Body of pancreas (tissue), 4 donors: ENCODE measurements at places on chromosomes 11 and 22. TPM values are rescaled to one million over a fixed set of nuclear protein-coding genes. Genes with fewer than 3 reads are reported as not detected.
A peak's percentile ranks its signal among the peaks of the same experiment; 100 is the strongest.

SPI1 gene
- total RNA-seq: 7.5 TPM

APOL5 gene
- total RNA-seq: not detected

OR2AT4 gene
- not detected for total RNA-seq

FIBIN gene
- total RNA-seq: 10.5 TPM

CARD16 gene
- total RNA-seq: 6.0 TPM

SERPIND1 gene
- not detected for total RNA-seq

TSG101 gene
- total RNA-seq: 50.8 TPM

GRCh38 chr11:11471201-11471600 is 118.2 kb upstream of the CSNK2A3 start:
- no peaks in the 10 kb centered on the region for H3K36me3 ChIP-seq
- no peaks in the 10 kb centered on the region for H3K4me1 ChIP-seq
- no peak overlapping the region for H3K4me3 ChIP-seq
- no peaks in the 10 kb centered on the region for H3K27me3 ChIP-seq
- DNase-seq: no peak

DNA sequence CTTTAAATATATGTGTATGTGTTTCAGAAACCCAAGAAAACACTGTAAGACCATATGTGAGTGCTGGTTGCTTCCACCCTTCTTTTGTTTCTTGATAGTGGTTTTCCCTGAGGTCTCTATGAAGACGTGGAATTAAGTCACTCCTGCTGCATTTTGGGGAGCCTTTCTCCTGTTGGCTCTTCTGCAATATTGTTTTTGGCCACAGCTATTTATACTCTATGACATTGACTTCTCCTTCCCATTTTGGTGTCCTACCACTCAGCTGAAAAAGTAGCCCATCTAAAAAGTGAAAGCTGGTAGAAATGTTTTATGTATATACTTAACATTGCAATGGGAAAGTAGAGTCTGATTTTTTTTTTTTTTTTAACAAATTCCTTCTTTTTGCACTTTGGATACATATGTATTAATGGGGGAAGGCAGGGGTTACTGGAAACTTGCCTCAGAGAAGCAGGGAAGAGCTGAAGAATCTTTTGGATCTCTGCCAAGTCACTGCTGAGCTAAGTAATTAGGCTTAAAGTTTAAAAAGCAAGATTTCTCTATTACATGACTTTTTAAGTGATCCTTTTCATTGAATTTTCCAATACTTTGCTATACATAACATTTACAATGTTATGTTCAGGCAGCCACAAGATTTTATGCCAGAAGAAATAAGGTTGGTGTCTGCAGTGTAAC is 1.8 kb downstream of the TTC17 start:
- H3K4me3 ChIP-seq: no peak overlapping the region
- no peaks in the 10 kb centered on the region for H3K36me3 ChIP-seq
- no peaks in the 10 kb centered on the region for H3K27me3 ChIP-seq
- no peak for DNase-seq

DNA sequence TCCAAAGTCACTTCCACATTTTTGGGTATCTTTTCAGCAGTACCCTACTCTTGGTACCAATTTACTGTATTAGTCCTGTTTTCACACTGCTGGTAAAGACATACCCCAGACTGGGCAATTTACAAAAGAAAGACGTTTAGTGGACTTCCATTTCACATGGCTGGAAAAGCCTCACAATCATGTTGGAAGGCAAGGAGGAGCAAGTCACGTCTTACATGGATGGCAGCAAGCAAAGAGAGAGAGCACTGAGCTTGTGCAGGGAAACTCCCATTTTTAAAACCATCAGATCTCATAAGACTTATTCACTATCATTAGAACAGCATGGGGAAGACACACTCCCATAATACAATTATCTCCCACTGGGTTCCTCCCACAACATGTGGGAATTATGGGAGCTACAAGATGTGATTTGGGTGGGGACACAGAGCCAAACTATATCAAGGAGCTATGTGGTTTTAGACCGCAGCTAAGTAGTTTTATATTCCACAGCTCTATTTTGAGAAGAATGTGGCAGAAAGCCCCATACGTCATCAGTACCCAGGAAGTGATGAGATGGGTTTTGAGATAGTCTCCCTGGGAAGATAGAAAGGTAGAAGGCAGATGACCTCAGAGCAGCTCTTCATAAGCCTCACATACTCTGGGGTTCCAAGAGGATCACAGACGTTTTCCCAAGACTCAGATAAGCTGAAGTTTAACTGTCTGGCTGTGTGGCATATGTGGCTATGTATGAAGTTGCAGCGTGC is 96.3 kb downstream of the APIP start:
- H3K27me3 ChIP-seq: no peaks in the 10 kb centered on the region
- no peak overlapping the region for H3K4me3 ChIP-seq

DNA sequence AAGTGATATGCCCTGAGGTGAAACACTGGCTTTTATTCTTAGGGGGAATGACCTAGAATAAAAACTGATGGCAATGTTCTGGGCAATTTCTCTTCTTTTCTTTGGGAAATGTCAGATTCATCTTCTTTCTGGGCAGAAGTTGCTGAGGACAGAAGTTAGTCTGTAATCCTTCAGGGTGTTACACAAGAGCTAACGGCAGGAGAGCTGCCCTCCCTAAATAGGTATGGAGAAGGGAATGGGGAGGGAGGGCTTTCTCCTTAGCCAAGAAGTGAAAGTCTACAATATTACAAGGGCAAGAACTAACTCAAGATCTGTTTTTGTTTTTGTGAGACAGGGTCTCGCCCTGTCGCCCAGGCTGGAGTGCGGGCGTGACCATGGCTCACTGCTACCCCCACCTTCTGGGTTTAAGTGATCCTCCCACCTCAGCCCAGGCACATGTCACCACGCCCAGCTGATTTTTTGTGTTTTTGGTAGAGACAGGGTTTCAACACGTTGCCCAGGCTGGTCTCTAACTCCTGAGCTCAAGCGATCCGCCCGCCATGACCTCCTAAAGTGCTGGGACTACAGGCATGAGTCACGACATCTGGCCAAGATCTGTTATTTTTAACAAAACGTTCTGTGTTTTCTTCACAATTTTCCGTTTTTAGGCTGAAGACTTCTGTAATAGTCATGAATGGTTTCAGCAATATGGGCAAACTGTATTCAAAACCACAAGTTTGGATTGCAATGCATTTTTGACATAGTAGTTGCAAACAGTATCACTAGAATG is 7.2 kb downstream of the PIWIL4 start:
- H3K27me3 ChIP-seq: no peaks in the 10 kb centered on the region
- H3K36me3 ChIP-seq: no peaks in the 10 kb centered on the region
- no peak for DNase-seq

GRCh38 chr11:17718510-17718962 is 835 bp upstream of the MYOD1 start:
- H3K27ac ChIP-seq: no peak overlapping the region
- peaks cover 25% of the 10 kb centered on the region for H3K27me3 ChIP-seq
- H3K4me3 ChIP-seq: no peak overlapping the region

- H3K36me3 ChIP-seq: no peaks in the 10 kb centered on the region
- no peaks in the 10 kb centered on the region for H3K27me3 ChIP-seq
- no peak overlapping the region for H3K4me3 ChIP-seq
- H3K27ac ChIP-seq: no peak overlapping the region
- H3K4me1 ChIP-seq: no peaks in the 10 kb centered on the region
Observed at GRCh38 chr11:115170133-115170815, 333.9 kb downstream of the CADM1 start.

DNA sequence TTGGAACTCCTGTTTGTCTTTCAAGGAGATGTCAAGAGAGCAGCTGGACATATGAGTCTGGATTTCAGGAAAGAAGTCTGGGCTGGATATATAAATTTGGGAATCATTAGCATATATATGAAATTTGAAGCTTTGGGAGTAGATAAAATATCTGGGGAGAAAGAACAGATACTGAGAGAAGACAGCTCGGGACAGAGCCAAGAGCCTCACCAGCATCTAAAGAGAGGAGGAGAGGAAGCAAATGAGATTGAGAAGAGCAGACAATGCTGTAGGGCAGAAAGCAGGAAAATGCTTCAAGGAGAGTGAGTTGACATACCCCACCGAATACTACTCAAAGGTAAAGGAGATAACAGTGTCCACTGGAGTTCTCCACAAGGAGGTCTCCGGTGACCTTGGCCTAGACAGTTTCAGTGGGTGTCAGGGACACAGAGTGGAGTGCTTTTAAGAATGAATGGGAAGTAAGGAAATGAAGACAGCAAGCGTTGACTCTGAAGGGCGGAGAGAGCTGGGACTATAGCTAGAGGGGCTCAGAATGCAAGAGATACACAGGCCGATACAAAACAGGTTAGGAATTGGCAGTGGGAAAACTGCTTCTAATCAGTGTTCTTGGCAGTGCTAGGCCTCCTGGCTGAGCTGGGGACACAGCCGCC is 862 bp downstream of the APBB1 start:
- H3K36me3 ChIP-seq: no peaks in the 10 kb centered on the region
- no peaks in the 10 kb centered on the region for H3K27me3 ChIP-seq
- H3K4me1 ChIP-seq: peaks cover 15% of the 10 kb centered on the region
- no peak overlapping the region for H3K27ac ChIP-seq
- DNase-seq: peak; percentile 39

- H3K4me1 ChIP-seq: peaks cover 37% of the 10 kb centered on the region
- H3K27ac ChIP-seq: peak overlapping the region; percentile 73
- H3K4me3 ChIP-seq: no peak overlapping the region
- peak; percentile 67 for DNase-seq
Observed at GRCh38 chr11:8709002-8709672, 26.5 kb downstream of the RPL27A start.

- no peaks in the 10 kb centered on the region for H3K36me3 ChIP-seq
- DNase-seq: no peak
- H3K27ac ChIP-seq: no peak overlapping the region
- no peak overlapping the region for H3K4me3 ChIP-seq
Observed at GRCh38 chr11:114208377-114208776, 87.8 kb upstream of the NNMT start.

- DNase-seq: peak; percentile 21
- H3K36me3 ChIP-seq: no peaks in the 10 kb centered on the region
- H3K4me1 ChIP-seq: peaks cover 34% of the 10 kb centered on the region
- peak within 1 kb of the TSS; percentile 45 for H3K27ac ChIP-seq
- H3K27me3 ChIP-seq: no peaks in the 10 kb centered on the region
Observed at GRCh38 chr22:27801616-27802345, at the start of gene MN1. MN1 (minus strand) TSS chr22:27801756; CDS start chr22:27800543, 1,213 bp downstream.

- H3K36me3 ChIP-seq: no peaks in the 10 kb centered on the region
- DNase-seq: peak; percentile 59
- H3K4me1 ChIP-seq: peaks cover 25% of the 10 kb centered on the region
- H3K4me3 ChIP-seq: no peak overlapping the region
- no peaks in the 10 kb centered on the region for H3K27me3 ChIP-seq
Observed at GRCh38 chr11:75786101-75786736, 17.6 kb downstream of the DGAT2 start.

DNA sequence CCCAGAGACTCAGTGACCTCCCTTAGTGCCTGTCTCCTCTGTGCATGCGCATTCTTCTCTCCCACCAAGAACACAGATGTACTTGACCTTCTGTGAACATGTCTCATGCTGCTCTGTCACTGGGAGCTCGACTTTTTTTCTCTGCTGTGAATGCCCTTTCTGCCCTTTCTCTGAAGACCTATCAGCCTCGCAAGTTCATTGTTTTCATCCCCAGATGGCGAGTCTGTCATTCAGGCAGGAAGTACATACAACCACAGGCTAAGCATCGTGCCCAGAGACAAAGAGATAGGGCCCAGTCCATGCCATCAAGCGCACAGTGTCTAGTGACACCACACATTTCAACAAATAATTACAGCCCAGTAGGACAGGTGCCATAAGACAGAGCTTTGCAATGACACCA is 50.4 kb upstream of the RAB1B start:
- H3K4me3 ChIP-seq: no peak overlapping the region
- no peaks in the 10 kb centered on the region for H3K27me3 ChIP-seq
- H3K36me3 ChIP-seq: peaks cover 13% of the 10 kb centered on the region
- H3K27ac ChIP-seq: no peak overlapping the region
- DNase-seq: no peak
- no peaks in the 10 kb centered on the region for H3K4me1 ChIP-seq

- H3K27me3 ChIP-seq: no peaks in the 10 kb centered on the region
- H3K4me1 ChIP-seq: peaks cover 40% of the 10 kb centered on the region
Observed at GRCh38 chr11:119716582-119717498, 12.2 kb downstream of the NECTIN1 start.

DNA sequence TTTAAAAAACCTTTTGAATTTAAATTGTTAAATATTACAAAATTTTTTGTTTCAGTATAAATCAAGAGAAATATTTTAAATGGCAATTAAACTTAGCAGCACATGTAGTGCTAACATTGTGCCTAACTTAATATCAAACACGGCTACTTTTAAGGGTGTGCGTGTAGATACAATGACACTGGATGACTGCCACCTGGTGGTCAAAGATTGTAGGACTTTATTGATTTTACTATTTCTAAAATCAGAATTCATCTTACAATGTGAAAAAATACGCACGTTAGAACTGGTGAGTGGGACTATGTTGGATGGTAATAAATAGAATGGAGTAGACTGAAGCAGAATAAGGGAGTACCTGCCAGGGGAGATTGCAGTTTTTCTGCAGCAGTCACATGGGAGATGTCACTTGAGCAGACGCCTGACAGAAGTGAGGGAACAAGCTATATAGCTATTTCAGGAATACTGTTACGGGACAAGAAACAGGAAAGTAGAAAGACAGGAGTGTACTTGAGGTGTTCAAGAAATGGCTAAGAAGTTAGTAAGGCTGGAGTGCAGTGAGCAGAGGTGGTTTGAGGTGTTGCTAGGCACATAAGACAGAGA is 52.9 kb downstream of the UVRAG start:
- peak; percentile 38 for DNase-seq
- H3K27ac ChIP-seq: no peak overlapping the region
- peaks cover 32% of the 10 kb centered on the region for H3K4me1 ChIP-seq
- H3K36me3 ChIP-seq: no peaks in the 10 kb centered on the region
- H3K27me3 ChIP-seq: no peaks in the 10 kb centered on the region

GRCh38 chr11:9386086-9386485 is 1.6 kb downstream of the IPO7 start:
- no peaks in the 10 kb centered on the region for H3K27me3 ChIP-seq
- peaks cover 21% of the 10 kb centered on the region for H3K4me1 ChIP-seq
- no peak overlapping the region for H3K4me3 ChIP-seq
- no peaks in the 10 kb centered on the region for H3K36me3 ChIP-seq
